ENCODE measurements at places on chromosomes 11 and 22.

- peak; percentile 38 for DNase-seq
These were observed 8.2 kb upstream of the SYT8 start for GRCh38 chr11:1826552-1827094.

DNA sequence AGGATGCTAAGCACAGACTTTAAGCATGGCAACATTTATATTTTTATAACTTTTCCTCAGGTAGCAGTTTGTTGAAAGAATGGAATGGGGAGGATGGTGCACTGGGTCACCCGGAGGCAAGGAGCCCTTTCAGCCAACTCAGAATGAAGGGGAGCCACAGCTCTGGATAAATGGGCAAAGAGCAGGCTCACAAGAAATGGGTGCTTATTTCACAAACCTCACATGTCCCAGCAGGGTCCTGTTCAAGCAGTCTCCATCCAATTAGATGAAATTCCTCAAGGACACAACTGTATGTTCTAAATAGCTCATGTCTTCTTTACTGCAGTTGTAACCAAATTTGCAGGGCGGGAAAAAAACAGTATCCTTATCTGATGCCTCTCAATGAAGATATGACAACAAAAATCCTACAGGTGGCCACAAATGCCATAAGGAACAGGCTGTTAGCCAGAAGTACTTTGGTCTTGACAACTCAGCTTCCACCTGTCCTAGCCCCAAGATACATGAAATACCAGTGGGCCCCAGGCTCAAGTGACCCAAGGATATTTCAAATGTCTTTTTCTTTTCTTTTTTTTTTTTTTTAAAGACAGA, 48.2 kb downstream of the MAPK1 start:
- no peak for DNase-seq

GRCh38 chr11:1863352-1864216, 10.7 kb downstream of the LSP1 start:
- DNase-seq = peak; percentile 86

DNA sequence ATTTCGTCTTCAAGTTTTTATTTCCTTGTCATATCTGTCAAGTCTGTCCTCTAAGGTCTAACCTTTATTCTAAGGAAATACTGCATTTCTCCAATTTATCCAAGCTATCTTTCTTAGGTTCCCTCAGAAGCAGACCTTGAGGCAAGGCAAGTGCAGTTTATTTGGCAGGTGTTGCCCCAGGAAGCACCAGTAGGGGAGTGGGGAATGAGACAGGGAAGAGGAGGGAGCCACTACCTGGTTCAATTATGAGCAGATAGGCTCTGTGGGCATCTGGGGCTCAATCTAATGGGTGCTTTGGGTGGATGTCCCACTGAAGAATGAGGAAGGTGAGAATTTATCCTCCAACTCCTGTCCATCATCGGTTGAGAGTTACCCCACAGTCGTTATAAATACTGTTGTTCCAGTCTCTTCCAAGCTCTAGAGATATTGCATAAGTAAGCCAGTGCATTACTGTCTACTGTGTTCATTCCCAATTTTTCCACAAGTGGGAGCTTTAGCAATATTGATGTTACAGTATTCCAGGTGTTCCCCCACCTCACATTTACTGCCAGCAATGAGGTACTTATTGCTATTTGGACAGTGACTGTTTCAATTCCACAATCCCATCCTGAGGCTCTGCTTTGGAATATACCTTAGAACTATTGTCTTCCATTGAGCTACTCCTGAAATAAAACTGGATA, 154.9 kb upstream of the CEP126 start:
- DNase-seq = no peak

- no peak for DNase-seq
These were observed 116.5 kb downstream of the SPON1 start for GRCh38 chr11:14079011-14079410.

DNA sequence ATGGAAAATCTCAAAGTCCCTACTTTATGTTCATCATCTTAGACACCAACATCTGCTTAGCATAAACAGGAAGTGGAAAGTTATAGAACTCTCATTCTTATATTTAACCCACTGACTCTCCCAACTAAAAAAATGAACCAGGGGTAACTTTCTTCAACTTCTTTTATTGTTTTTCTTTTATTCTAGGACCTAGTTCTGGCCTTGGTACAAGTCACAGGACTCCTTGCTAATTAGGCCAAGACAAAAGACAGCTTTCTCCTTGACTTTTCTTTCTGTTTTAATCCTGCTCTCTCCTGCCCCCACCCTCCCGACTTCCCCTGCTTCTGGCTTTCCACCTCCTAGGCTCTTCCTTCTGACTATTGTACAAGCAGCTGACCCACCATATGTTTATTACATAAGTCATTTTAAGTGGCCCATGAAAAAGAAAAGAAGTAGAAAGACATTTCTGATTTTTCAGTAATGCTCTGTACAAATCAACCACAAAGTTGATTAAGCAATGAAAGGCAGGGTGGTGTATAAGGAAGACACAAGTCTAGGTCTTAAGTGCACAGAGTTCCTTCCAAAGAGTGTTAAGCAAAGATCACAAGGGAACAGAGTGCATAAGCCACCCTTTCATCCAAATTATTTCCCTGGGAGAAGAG, 18.3 kb downstream of the JAML start:
- no peak for DNase-seq

DNA sequence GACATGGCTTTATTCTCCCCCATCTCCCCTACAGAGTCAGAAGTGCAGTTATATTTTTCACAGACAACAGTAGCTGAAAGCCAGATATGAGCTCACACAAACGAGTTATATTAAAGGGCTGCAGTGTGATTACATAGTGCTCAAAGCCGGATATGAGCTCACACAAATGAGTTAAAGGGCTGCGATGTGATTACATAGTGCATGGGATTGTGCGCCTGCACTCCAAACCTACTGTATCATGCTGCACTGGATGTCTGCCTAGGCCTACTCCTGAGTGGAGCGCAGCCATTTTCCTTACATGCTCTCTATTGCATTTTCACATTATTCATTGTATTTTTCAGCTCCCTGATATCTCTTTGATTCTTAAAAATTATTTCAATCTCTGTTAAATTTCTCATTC, 414.6 kb upstream of the LARGE1 start:
- DNase-seq = no peak
